ENCODE measurements at places on chromosomes 4 and X.

DNA sequence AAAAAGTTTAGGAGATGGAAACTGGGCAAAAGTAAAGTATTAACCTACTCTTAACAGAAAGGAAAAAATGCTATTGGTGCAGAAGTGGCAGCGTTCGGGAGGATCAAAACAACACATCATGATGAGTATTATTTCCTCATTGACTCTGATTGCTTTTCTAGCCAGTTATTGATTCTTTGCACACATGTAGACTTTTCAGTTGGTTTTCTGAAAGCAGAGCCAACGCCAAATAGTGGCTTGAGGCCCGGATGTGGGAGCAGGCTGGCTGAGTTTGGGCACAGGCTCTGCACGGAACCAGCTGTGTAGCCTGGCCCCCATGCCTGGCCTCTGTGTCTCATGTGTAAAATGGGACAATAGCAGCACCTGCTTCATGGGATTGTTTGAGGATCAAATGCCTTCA lies 21.8 kb downstream of the STOX2 start:
- no peak for DNase-seq

DNA sequence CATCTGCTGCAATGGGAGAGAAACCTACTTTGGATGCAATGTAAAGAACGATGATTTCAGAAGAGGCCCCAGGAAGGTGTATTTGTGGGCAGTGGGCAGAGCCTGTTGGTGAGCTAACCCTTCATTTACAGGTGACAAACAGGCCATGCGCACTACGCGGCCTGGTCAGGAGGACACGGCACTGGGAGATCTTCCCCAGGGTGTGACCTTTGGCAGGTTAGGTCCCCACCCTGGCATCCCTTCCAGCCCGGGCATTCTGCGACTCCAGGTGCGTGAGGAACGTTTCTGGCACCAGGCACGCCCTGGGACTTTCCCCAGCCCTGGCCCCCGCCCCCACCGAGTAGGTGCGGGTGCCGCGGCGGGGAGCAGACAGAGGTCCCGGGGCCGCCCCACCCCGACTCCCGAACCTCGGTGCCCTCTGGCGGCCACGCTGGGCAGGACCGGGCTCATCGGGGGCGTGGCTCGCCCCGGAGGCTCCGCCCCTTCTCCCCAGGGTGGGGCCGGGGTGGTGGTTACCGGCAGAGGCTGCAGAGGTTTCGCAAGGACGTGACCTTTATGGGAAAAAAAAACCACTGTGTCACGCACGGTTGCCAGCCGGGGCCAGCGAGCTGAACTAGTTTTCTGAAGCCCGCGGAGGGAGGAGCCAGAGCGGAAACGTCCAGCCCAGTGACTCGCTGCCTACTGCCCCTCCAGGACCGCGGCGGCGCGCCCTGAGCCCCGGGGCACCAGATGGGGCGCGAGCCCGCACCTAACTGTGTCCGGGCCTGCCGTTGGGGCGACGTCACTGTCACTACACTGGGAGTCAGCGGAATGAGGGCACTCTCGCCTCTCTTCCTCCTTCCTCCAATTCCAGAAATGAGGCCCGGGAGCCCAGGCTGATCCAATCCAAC lies 5.0 kb upstream of the NYX start:
- peak; percentile 82 for DNase-seq

- no peak for DNase-seq
These were observed 95.0 kb upstream of the UBQLN2 start for GRCh38 chrX:56468441-56468840.

DNA sequence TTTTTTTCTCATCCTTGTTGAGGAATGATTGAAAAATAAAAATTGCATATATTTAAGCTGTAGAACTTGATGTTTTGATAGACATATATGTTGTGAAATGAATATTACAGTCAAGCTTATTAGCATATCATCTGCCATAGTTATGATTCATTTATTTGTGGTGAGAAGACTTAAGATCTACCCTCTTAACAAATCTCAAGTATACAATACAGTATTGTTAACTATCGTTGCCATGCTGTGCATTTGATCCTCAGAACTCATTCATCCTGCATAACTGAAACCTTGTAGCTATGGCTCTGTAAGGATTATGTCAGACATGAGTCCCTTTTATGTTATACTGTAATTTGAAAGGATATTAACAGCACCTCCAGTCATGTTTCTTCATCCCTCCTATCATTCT lies 2045.3 kb downstream of the ARAP2 start:
- no peak for DNase-seq

- no peak for DNase-seq
These were observed 59.7 kb downstream of the SH3BGRL start for GRCh38 chrX:81261576-81261975.

DNA sequence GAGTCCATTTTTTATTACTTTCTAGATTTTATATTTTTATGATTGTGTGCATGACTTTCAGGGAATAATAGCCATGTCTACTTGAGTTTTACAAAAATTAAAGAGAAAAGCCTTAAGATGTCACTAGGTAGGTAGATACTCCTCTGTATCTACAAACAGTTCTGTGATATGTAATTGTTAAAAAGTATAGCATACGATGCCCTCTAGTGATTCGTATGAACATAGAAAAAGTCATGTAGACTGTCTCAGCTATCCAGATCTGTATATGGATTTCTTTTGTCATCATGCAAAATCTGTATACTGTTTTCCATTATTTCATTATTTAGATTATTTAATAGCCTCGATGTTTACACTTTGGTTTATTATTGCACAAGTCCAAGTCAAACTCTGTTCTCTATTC lies 856.6 kb downstream of the CENPC start:
- DNase-seq = peak; percentile 24

DNA sequence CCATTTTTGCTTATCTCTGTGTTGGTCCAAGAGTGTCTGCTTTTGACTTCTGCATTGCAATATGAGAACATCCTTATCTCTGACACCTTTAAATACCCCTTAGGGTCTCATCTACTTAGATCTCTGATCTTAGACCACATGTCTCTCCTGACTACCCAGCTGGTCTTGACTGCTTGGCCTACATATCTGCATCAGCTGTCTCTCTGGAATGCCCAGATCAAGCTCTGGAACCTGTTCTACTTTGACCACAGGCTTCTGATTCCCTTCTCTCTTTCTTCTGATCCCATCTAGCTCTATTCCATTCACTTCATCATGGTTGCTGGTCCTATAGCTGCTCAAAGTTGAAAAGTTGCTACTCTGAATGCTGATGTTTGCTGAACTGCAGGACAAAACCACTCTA lies 301.2 kb downstream of the MAPK10 start:
- DNase-seq = no peak

DNA sequence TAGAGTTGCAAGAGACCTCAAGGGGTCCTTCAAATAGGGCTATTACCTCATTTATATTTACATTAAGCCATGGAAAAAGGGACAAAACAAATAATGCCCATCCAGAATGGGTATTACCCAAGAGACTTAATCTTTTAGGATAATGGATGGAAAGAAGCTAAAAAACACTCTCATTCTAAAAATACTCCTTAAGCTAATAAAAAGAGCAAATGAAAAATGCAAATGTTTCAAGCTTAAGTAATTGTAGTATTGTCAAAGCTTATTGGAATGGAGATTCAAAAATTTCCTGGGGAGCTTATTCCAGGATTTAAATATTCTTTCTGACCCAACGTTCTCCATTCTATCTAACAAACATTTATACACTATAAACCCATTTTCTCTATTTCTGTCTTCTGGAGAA lies 107.8 kb upstream of the SPIN4 start:
- no peak for DNase-seq

DNA sequence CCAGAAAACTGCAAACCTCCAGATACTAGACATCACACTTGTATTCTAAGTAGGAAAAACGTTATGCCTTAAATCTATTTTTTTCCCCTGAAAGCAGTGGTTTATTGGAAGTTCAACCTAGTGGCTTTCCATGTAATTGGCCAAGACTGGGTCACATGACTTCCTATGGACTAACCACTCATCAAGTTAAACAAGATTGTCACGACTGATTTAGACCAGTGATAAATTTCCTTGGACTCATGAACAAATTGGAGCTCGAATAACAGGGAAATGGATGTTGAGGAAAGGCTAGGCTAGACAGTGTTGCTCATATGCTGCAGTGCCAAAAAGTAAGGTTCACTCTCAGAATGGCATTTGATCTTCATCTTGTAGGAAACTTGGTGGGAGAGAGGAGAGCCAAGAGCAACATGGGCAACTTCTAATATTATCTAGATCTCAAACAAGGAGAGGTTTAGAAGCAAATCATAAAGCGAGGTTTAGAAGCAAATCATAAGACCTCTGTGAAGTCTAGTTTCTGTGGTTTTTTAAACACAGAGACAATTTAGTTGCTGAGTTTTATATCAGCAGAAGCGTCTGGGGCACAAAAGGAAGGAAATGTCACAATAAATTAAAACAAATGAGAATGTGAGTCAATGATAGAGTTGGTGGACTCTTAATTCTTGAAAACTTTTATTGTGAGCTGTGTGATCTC lies 165.6 kb upstream of the BOD1L1 start:
- no peak for DNase-seq
